Stimulated activated CD4-positive, alpha-beta T cell treated with anti-CD3 and anti-CD28 coated beads, Interleukin-4, amount 100 ng/mL, for 1 hour (primary cell): ENCODE measurements at places on chromosomes 5 and 9.
A peak's percentile ranks its signal among the peaks of the same experiment; 100 is the strongest.

DNA sequence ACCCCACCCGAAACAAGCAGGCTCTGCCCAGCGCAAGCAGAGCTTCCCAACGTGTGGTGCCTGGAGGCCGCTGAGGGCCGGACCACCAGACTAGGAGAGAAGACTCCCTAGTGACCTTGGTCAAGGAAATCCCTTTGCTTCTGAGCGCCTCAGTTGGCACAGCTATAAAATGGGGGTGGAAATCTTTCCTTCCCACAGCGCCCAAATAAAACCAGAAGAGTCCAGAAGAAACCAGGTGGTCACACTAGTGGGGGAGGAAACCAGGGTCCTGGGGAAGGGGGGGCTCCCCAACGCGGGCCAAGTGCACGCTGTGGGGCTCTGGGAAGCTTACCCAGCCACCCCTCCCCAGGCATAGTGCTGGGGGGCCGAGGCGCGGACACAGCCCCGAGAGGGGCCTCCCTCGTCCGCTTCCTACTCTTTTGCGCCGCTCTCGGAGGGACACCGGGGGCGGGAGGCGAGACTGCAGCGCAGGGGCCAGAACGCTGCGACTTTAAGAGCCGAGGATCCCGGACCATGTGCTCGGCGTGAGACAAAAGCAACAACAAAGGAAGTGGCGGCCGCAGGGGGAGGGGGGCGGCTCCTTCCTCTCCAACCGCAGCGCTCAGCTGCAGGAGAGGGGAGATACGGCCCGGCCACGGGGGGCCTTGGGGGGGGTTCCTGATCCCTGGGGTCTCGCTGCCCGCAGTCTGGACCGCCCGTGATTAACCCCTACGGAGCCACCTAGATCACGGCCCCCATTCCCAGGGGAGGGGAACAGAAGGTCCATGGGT is 885 bp downstream of the RNF44 start:
- DNase-seq = peak; percentile 79

DNA sequence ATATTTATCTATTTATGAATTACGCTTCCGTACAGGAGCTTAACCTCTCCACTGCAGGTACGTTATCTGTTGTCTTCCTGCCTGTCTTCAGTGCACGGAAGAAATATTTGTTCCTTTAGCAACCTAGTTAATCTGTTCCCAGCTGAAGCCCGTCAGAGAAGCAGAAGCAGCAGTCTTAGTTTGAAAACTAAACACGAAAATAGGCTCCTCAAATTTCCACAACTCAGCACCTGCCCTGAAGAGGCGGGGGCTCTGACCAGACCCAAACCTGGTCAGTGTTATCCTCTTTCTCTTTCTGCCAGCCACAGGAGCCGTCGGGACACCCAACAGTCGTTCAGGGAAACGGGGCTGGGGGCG is 462 bp downstream of the NUDCD2 start:
- no peak for DNase-seq

- DNase-seq = no peak
These were observed 42.5 kb upstream of the ABCA1 start for GRCh38 chr9:104970271-104970987.

DNA sequence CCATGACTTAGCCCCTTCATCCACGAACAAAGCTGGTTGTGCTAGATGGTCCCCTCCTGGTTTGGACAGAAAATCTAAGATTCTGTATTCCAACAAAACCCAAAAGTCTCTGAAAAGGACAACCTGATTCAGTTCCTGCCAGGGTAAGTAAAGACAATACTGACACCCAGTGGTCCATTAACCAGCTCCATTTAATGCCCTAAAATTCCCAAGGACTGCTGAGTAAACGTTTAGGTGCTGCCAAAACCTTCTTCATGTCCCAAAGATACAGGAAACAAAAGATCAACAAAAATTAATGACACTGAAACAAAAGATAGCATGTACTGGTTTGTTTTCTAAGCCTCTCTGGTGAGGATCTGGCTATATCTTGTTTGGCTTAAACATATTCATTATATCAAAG is 25.3 kb upstream of the PPP1R2B start:
- DNase-seq = no peak

GRCh38 chr5:119361594-119362125 is 5.8 kb downstream of the TNFAIP8 start:
- no peak for DNase-seq

- DNase-seq = no peak
These were observed 39.8 kb upstream of the PCSK5 start for GRCh38 chr9:75850459-75851200.

GRCh38 chr5:107652839-107653607 is 17.7 kb downstream of the EFNA5 start:
- no peak for DNase-seq

GRCh38 chr5:101425339-101425859 is 522.3 kb upstream of the ST8SIA4 start:
- no peak for DNase-seq

DNA sequence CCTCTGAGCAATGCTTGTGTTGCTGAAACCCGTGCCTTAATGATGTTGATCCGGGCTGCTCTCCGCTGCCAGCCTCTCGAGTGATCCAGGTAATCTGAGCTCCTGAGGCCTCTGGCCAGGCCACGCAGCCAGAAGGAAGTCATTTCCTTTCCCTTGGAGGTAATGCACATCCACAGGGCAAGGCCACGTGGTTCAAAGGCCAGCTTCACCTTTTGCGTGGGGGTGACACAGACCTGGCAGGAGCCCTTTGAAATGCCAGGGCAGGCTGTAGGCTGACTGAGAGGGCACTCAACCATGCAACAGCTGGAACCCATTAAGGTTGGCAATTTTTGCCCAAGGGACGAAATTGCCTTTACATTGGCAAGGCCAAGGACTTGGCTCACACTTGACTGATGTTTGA is 80.4 kb downstream of the LIX1 start:
- no peak for DNase-seq

DNA sequence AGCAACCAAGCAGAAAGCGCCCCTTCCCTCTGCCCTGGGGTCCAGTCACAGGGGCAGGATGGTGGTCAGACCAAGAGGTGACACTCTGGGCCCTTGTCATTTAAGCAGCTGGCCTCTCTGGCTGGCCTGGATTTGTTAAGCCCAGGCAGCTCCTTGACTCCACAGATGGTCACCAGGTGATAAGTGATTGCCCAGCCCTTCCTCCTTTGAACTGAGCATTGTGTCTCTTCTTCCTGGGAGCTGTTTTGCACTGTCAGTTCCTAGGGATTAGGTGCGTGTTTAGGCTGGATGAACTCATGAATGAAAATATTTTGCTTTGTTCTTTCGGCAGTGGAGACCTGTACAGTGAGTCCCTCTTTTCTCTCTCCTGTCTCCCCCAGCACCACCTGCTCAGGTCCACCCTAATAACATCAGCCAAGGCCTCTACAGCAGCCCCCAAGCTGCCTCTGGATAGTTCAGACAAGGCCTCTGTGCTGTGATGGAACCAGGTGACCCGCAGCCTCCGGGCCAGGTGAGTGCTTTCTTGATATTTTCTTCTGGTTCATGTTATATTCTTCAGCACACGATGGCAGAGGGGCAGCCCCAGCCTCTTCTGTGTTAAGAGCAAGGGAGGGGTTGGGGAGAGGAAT is 139.7 kb upstream of the PITX1 start:
- DNase-seq = no peak

DNA sequence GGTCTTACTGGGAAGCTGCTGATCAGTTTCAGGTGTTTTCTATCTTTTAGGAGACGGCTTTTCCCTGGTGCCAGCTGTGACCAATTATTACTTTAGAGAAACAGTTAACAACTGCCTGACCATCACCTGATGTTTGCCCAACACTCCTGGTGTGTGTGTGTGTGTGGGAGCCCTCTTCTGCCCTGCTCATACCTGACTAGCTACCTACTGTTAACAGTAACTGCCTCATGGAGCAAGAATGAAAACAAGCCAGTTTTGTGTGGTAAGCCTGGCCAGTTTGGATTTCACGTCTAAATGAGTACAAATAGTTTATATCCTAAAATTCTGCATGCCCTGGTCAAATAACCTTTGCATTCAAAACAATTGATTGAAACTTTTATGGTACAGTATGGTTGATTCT is 46.1 kb upstream of the RIOK2 start:
- DNase-seq = no peak

GRCh38 chr9:26565118-26565517 is 327.5 kb downstream of the CAAP1 start:
- DNase-seq = no peak

GRCh38 chr9:600006-600405 is 241.5 kb upstream of the DMRT1 start:
- DNase-seq = no peak

- DNase-seq = no peak
These were observed 79.1 kb upstream of the ITGA2 start for GRCh38 chr5:52910071-52910470.

GRCh38 chr9:93592643-93593021 is 16.2 kb downstream of the PHF2 start:
- DNase-seq = no peak

- DNase-seq = no peak
These were observed 317.2 kb downstream of the DEPDC1B start for GRCh38 chr5:60382716-60383115.
